Activated CD8-positive, alpha-beta memory T cell treated with anti-CD3 and anti-CD28 coated beads, Interleukin-2, amount 10 ng/mL, durations not matched to agents 7 days and 5 days (primary cell): ENCODE measurements at places on chromosomes 13 and 19. TPM values are rescaled to one million over a fixed set of nuclear protein-coding genes. Genes with fewer than 3 reads are reported as not detected.

RNF17 gene
- total RNA-seq = not detected

- no peak for DNase-seq
- peaks cover 6% of the 10 kb centered on the region for H3K4me1 ChIP-seq
- H3K36me3 ChIP-seq = peaks cover 72% of the 10 kb centered on the region
- H3K4me3 ChIP-seq = no peak overlapping the region
Measured at GRCh38 chr13:28671126-28671792, 12.3 kb downstream of the POMP start.

DNA sequence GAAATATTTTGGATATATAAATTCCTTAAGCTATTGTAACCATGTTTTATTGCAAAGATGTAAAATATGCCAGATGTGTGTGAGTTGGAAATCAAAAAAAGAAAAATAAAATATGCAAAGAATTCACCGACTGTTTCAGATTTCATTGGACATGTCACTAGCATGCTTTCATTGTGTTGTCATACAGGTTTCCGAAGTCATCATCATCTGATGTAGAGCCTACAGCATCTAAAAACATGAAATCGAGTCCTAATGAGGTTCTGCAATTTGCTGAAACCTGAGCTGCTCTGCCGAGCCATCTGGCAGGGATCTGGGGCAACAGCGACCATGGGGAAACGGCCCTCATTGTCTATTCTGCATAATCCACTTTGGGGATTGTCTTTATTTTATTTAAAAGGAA lies 196.1 kb upstream of the MAB21L1 start:
- H3K4me1 ChIP-seq = no peaks in the 10 kb centered on the region
- no peaks in the 10 kb centered on the region for H3K36me3 ChIP-seq
- no peaks in the 10 kb centered on the region for H3K27me3 ChIP-seq
- DNase-seq = no peak

DNA sequence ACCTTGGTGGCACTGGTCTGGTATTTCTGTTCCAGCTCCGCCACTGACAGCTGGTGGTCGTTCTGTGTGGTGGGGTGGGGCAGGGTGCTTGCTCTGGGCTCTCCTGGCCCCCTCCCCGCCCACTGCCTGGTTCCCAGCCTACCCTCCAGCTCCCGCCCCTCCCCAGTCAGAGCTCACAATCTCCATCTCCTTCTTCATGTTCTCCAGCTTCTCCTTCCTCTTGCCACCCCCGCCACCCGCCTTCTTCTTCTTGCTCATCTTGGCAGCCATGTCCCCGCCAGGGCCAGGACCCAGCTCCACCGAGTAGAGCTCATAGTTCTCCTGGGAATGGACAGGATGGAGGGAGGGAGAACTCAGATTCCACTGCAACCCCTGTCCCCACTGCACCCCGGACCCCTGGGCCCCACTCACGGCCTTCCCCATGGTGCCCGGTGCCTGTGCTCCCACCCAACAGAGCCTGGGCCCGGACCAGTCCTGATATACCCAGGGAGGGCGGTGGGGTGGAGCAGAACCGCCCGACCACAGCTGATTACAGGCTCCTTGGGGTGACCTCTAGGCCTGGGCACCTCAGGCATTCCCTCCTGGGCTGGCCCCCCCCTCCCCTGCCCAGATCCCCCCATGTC lies at the start of gene ATP4A:
Gene ATP4A, minus strand, starts transcription at position 452 of the 623 bp plus-strand sequence. Its CDS starts 29 bp downstream, at position 423.
- no peak for DNase-seq
- peaks cover 23% of the 10 kb centered on the region for H3K27me3 ChIP-seq
- no peaks in the 10 kb centered on the region for H3K36me3 ChIP-seq
- peaks cover 2% of the 10 kb centered on the region for H3K4me1 ChIP-seq

DNA sequence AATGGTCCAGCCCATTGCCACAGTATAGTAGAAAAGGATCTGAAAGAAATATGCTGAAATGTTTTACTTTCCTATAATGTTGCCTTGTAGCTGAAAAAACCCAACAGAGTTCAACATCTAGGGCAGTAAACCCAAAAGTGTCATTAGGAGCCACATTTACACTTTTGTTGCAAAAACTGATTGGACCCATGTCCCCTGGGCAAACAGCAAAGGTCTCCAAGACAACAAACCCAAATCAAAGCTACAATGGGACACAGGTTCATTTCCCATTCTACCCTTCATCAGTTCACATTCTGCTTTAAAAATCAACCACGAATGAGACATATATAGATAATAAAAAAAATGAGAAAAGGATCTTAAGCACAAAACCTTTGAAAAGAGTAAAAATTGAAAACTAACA lies 744.8 kb downstream of the PCDH17 start:
- no peaks in the 10 kb centered on the region for H3K36me3 ChIP-seq
- H3K27ac ChIP-seq = no peak overlapping the region
- DNase-seq = no peak
- no peaks in the 10 kb centered on the region for H3K4me1 ChIP-seq
- no peaks in the 10 kb centered on the region for H3K27me3 ChIP-seq

GRCh38 chr13:67278235-67278634 lies 48.1 kb upstream of the PCDH9 start:
- DNase-seq = no peak
- H3K36me3 ChIP-seq = no peaks in the 10 kb centered on the region
- H3K4me3 ChIP-seq = no peak overlapping the region
- no peaks in the 10 kb centered on the region for H3K4me1 ChIP-seq
